ENCODE measurements at places on chromosomes 4 and X.

DNA sequence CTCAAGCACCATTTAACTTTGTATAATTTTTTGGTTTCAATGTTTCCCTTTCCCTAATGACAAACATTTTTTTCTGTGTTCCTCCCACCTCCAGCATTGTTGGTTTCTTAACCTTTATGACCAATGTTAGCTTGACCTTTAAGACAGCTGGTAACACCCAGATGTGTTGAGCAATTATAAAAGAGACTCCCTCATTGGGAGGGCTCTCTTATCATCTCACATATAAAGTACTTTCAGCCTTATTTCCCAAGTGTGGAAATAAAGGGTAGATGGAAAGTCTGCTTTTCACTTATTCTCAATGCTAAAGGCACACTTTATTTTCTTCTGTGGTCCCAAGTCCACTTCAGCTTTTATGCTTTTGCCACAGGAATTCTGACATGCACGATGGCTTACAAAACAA lies 1420.4 kb downstream of the RAPGEF2 start:
- no peak overlapping the region for H3K27ac ChIP-seq
- no peak overlapping the region for H3K4me3 ChIP-seq
- no peaks in the 10 kb centered on the region for H3K36me3 ChIP-seq

DNA sequence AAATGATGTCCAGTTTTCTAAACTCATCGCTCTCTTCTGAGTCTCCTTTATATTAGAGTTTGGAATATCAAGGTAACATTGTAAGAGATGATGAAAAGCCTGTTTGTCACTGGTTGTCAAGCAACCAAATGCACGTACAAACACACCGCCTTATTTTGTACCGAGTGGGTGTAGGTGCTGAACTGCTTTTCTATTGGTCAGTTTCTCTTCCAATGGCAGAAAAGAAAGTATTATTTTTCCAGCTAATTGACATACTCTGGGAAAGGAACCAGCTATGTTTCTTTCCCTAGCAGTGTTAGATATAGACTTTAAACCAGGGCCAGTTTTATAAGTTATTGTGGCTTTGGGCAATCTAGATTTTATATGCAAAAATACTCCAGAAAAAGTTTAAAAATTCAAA lies 6.6 kb upstream of the PPM1K start:
- no peaks in the 10 kb centered on the region for H3K36me3 ChIP-seq
- H3K4me1 ChIP-seq: no peaks in the 10 kb centered on the region

DNA sequence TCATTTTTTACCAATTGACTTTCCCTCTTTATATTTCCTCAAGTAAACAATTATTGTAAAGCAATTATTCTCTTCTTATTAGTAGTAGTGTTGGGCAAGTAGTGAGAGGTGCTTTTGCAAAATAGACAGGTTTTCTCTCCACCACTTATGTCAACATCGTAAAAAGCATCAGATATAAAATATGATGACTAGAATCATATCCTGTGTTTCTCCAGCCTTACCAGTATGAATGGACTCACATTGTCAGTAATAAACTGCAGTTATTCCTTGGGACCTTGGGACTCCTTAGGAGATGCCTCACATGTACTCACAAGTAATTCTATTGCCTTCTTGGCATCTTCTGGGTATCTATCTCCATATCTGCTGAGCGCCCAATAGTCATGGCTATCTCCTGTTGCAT lies 40.4 kb upstream of the BRS3 start:
- no peaks in the 10 kb centered on the region for H3K27me3 ChIP-seq
- H3K4me3 ChIP-seq: no peak overlapping the region
- DNase-seq: no peak
- H3K36me3 ChIP-seq: no peaks in the 10 kb centered on the region
- H3K27ac ChIP-seq: no peak overlapping the region

- no peak for DNase-seq
- no peaks in the 10 kb centered on the region for H3K4me1 ChIP-seq
- H3K4me3 ChIP-seq: no peak overlapping the region
These were observed 241.1 kb downstream of the TACR3 start for GRCh38 chr4:103478734-103479133.

GRCh38 chrX:21383546-21383945 lies 9.3 kb downstream of the CNKSR2 start:
- no peak overlapping the region for H3K4me3 ChIP-seq
- H3K36me3 ChIP-seq: no peaks in the 10 kb centered on the region
- no peak overlapping the region for H3K27ac ChIP-seq
- H3K27me3 ChIP-seq: no peaks in the 10 kb centered on the region
- H3K4me1 ChIP-seq: no peaks in the 10 kb centered on the region

- H3K4me1 ChIP-seq: no peaks in the 10 kb centered on the region
- DNase-seq: no peak
- no peaks in the 10 kb centered on the region for H3K36me3 ChIP-seq
- no peak overlapping the region for H3K27ac ChIP-seq
These were observed 27.7 kb upstream of the MOB1B start for GRCh38 chr4:70874268-70875156.
